Uterine smooth muscle cell (primary cell): ENCODE measurements at places on chromosomes 5 and 9. TPM values are rescaled to one million over a fixed set of nuclear protein-coding genes. Genes with fewer than 3 reads are reported as not detected.

The LPAR1 gene
- total RNA-seq, result 103 and 147 TPM in 2 replicates

The RPS23 gene
- 1,988 and 2,381 TPM in 2 replicates for total RNA-seq

The TNC gene
- 364 and 531 TPM in 2 replicates for total RNA-seq

The AK3 gene
- total RNA-seq, result 41.5 and 53.7 TPM in 2 replicates

The GLIPR2 gene
- 70.2 and 83.1 TPM in 2 replicates for total RNA-seq

The CCNJL gene
- total RNA-seq, result 0.11 and 0.12 TPM in 2 replicates

The GPRIN1 gene
- 4.4 and 9.8 TPM in 2 replicates for total RNA-seq

The RXFP3 gene
- not detected in 2 replicates for total RNA-seq

The LECT2 gene
- total RNA-seq, result not detected in 2 replicates

The HMMR gene
- total RNA-seq, result 28.1 and 99.1 TPM in 2 replicates

The GNA14 gene
- under 0.01 and 0.12 TPM in 2 replicates for total RNA-seq

The LRRC70 gene
- total RNA-seq, result 1.00 and 1.4 TPM in 2 replicates

The EQTN gene
- total RNA-seq, result not detected in 2 replicates

The SHISAL2B gene
- total RNA-seq, result 0.25 TPM in 1 of 2 replicates, not detected in the other

The FAXDC2 gene
- total RNA-seq, result 3.3 and 4.5 TPM in 2 replicates

The HNRNPA0 gene
- total RNA-seq, result 11.3 and 14.2 TPM in 2 replicates

The MEGF10 gene
- total RNA-seq, result 0.12 and 0.22 TPM in 2 replicates

The SV2C gene
- under 0.01 TPM in 1 of 2 replicates, not detected in the other for total RNA-seq

The NIM1K gene
- total RNA-seq, result 1.2 and 1.7 TPM in 2 replicates
